CD4-positive, alpha-beta T cell treated with Interferon gamma for 1 hour (primary cell): ENCODE measurements at places on chromosomes 16 and 17.
A peak's percentile ranks its signal among the peaks of the same experiment; 100 is the strongest.

- DNase-seq, result no peak
These were observed 4.5 kb upstream of the CNP start for GRCh38 chr17:41962111-41962510.

DNA sequence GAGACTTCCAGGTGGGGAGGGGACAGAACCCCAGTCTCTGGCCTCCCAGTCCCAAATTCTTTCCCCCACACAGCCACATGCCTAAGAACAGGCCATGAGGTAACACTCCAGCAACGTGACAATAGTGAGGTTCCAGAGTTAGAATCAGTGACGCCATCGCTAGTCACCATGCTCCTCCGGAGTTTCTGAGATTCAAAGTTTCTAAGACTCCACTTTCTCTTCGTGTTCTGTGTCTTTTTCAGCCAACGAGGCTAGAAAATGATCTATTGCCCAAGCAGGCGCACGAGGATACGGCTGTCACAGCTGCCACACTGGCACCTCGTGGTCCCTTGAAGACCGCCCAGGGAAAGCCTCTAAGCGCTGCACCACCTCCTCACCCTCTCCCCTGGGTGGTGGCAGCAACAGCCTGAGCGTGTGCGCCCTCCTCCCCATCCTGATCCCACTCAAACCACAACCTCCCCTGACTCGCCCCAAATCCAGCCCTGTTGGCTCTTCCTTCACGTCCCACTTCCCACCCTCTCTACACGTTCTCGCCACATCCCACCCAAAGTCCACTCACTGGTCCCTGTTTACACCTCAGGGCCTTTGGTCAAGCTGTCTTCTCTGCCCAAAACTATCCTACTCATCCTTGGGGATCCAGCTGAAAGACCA lies 1.0 kb downstream of the MCRIP1 start:
- DNase-seq, result peak; percentile 36

DNA sequence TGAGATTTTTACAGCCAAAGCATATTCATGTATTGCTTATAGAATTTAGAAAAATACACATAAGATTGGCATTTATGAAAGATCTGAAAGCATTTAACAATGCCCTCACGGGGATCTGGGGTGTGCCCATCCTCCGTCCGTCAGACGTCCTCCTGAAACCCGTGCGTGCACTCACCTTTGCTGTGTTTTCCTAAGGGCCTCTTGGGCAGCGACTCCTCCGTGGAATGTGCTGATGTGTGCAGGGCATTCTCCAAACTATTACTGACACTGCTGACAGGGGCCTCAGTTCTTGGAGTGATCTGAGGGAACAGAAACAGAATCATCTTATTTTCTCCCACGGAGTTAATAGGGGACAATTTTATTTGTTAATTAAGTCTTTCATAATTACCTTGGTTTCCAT lies 33.0 kb downstream of the ZCCHC14 start:
- no peak for DNase-seq

GRCh38 chr16:56960681-56961281 lies 969 bp upstream of the CETP start:
- no peak for DNase-seq

DNA sequence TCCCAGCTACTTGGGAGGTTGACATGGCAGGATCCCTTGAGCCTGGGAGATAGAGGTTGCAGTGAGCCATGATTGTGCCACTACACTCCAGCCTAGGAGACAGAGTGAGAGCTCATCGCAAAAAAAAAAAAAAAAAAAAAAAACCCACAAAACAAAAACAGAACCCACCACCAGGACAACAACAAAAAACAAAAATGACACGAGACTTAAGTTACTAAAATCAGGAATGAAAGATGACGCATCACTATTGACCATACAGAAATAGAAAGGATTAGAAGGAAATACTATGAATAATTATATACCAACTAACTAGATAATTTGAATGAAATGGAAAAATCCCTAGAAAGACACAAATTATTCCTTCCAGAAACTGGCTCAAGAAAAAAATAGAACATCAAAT lies 432.4 kb upstream of the PMFBP1 start:
- no peak for DNase-seq

DNA sequence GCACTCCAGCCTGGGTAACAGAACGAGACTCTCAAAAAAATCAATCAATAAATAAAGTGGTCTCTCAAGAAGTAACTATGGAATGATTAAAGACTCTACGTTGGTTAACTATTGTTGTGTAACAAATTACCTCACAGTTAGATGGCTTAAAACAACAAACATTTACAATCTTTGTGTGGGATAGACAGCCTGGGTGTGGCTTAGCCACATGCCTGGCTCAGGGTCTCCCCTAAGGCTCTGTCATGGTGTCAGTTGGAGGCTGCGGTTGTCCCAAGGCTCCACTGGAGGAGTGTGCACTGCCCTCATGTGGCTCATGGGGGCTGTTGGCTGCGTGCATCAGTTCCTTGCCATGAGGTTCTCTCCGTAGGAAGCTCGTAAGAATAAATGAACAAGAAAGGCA lies 294.5 kb downstream of the SNX29 start:
- no peak for DNase-seq
